M059J (cell line): ENCODE measurements at places on chromosomes 4 and X.

GRCh38 chr4:11326021-11326420, 102.7 kb downstream of the HS3ST1 start:
- no peak for DNase-seq

DNA sequence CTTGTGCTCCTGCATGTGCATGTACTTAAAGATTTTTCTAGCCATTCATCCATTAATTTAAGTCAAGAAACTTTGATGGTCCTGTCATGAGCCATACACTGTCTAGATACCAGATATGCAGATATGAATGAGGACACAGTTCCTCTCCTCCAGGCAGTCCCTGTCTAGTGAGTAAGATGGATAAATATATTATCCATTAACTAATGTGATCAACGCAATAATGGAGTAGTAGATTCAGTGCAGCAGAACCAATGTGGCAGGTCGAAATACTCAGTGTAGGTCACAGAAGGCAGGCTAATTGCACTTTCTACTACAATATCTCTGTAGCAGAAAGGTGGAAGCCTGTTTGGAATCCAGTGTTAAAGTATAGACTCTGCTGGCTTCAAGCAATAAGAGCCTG, 112.5 kb downstream of the PCDH7 start:
- no peak for DNase-seq

DNA sequence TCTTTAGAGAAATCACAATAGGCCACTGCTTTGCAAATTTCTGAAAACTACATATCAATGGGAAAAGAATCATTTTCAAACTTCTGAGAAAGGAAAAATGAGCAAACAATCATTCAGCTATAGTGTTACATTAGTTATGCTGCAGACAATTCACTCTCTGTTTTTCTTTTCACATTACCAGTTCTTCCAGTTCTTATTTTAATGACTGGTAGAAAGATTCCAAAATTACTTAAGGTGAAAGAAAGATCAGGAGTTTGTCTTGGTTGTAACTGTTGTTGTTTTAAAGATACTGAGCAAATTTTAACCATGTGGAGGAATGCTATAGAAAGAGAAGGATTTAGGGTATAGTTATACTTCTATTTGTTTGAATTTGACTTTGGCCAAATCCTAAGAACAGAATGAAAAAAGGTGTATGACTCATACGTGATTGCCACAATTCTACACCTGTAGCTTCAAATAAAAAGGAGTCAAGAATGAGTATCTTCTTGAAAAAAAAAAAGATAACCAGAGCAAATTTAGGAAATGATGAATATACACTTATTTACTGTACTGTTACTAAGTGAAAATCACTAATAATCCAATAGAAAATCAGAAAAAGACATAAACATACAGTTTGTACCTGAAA, 21.0 kb upstream of the RASGEF1B start:
- DNase-seq: no peak

DNA sequence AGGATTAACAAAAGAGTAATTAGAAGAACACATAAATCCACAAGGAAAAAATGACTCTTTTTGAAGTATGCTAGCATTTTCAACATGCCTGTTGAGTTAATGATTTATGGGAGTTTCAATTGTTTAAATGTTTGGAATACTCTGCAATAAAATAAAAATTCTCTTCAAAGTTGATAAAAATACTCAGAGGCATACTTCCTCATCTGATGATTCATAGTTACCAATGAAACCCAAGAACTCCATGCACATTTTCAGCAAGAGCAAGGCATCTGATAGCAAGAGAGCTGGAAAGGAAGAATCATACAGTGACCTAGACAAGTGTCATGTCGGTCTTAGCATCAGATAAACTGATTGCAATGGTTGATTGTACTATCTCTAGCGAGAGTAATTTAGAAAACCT, 443.7 kb upstream of the ATOH1 start:
- peak; percentile 80 for DNase-seq

DNA sequence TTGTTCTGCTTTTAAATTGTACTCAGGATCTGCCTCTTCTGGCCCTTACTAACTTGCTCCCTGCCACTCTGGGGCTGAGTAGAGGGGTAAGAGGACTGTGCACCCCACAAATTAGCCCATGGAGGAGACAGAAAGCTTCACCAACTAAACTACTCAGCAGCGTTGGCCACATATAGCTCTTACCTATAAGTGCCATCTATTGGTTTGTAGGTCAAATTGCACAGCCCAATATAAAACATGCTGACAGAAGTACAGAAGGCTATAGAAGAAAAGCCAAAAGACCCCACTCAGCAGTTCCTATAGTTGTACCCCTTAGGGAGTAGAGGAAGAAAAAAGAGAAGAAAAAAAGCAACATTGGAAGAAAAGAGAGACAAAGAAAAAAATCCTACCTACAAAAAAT, 341.2 kb upstream of the FMR1 start:
- no peak for DNase-seq

DNA sequence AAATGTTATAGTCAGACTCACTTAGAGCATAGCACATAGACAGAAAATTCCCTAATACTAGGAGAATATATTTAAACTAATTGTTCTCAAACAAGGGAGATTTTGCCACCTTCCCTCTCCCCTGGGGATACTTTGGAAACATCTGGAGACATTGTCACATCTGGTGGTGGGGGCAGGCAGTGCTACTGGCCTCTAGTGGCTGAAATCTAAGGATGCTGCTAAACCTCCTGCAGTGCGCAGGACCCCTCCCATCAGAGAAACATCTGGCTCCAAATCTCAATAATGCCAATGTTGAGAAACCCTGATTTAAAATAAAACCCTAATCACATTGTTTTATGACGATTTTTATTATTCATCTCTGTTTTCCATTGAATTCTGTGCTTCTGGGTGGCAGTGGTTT, 244.9 kb downstream of the FRMPD4 start:
- no peak for DNase-seq

GRCh38 chr4:177051473-177052060, 258.1 kb upstream of the NEIL3 start:
- DNase-seq: peak; percentile 21

DNA sequence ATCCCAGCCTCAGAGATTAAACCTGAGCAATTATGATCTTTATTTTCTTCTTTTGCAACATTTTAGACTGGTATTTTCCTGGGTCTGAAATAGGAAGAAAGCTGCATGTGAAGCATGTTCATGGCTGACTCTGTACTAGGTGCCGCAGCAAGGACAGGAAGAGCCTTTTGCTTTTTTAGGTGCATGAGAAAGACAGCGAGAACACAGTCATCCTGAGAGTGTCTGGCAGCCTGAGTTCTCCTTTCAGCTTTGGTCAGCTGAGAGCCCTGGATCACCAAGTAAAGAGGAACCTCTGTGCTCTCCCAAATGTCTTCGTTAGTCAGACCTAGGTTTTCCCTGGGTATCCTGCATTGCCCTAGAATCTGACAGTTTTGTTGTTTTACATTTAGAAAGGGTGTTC, 29.8 kb downstream of the FAM149A start:
- no peak for DNase-seq

DNA sequence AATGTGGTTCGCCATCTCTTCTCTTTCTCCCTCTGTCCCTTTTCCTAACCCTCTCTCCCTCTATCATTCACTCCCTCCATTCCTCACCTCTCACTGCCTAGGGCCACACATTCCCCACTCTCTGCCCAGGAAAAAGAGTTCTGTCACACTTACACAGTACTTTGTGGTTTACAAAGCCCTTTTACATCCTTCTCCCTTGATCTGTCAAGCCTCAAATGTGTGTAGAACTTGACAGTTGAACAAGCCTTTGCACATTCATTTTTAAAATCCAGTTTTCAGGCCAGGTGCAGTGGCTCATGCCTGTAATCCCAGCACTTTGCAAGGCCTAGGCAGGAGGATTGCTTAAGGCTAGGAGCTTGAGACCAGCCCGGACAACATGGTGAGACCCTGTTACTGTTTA, 156.3 kb downstream of the VSIG4 start:
- DNase-seq: no peak

GRCh38 chr4:27176400-27176799, 315.8 kb downstream of the STIM2 start:
- DNase-seq: peak; percentile 21

- DNase-seq: no peak
Observed at GRCh38 chrX:7190157-7190556, 42.2 kb upstream of the PUDP start.

GRCh38 chr4:41057467-41057866, 156.9 kb downstream of the APBB2 start:
- DNase-seq: peak; percentile 96

- DNase-seq: no peak
Observed at GRCh38 chr4:112884406-112884805, 165.0 kb upstream of the ANK2 start.

DNA sequence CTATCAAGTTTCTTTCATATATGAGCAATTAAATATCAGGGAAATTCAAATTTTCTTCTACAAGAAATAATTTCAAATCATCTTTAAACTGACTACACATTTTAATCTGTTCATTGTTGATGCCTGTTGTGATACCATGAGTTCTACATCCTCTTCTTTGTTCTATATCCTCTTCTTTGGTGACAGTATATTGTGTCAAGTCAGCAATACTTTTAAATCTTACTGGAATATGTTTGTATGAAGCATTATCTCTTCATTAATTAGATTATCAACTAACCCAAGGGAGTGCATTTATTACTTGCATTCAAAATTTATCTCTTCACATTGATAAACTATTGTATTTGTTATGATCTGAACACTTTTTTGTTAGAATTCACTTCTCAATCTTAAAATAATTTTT, 275.0 kb upstream of the INTU start:
- no peak for DNase-seq

GRCh38 chrX:110871839-110872238, 76.2 kb upstream of the CHRDL1 start:
- no peak for DNase-seq

DNA sequence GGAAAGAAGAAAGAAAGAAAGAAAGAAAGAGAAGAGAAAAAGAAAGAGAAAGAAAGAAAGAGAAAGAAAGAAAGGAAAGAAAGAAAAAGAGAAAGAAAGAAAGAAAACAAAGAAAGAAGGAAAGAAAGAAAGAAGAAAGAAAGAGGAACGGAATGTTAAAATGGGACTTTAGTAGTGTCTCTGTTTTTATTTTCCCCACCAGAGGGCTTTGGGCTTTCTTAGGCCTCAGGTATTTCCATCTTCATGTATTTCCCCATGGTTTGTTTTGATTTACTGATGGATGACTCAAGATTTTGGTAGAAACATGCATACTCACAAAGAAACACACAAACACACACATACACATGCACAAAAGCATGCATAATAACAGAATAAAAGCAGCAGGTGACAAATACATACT, 181.2 kb downstream of the AFF2 start:
- DNase-seq: no peak
